ENCODE measurements at places on chromosomes 6 and 20.

GRCh38 chr6:17497535-17498095 is 102.5 kb upstream of the FAM8A1 start:
- DNase-seq, result no peak

GRCh38 chr20:14633507-14633906 is 296.1 kb upstream of the FLRT3 start:
- DNase-seq, result no peak

GRCh38 chr6:13764996-13765395 is 49.4 kb downstream of the MCUR1 start:
- DNase-seq, result no peak

DNA sequence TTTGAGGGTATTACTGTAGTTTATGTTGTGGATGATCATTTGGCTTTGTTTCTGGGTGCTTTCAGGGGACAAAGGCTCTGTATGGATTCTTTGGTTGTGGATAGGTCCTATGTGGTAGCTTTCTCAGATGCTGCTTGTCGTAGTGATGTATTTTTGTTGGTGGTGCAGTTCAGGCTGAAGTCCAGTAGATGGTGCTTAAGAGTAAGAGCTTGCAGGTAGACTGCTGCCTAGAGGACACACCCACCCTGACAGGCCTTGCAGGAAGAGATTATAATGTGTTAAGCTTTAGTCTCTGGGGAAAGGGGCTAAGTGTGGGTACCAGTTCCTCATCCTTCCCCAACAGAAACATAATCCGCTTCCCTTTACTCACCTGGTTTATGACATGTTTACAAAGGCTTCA is 62.6 kb upstream of the ADGRB3 start:
- DNase-seq, result no peak

DNA sequence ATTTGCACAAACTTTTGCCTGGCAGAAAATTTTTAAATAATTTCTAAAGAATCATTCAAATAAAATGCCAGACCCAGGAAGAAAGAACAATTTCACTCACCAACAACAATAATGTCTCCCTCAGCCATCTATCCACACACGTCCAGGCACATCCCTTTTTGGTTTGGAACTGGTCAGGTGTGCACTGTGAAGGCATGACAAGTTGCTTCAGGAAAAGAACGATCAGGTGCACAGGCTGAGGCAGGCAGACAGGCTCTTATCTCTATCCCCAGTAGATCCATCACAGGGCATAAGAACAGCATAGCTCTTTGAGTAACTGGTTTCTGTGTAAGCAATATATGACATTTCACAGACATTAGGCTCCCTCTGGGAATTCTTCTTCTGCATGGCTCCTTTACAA is 18.1 kb upstream of the NXT1 start:
- no peak for DNase-seq

DNA sequence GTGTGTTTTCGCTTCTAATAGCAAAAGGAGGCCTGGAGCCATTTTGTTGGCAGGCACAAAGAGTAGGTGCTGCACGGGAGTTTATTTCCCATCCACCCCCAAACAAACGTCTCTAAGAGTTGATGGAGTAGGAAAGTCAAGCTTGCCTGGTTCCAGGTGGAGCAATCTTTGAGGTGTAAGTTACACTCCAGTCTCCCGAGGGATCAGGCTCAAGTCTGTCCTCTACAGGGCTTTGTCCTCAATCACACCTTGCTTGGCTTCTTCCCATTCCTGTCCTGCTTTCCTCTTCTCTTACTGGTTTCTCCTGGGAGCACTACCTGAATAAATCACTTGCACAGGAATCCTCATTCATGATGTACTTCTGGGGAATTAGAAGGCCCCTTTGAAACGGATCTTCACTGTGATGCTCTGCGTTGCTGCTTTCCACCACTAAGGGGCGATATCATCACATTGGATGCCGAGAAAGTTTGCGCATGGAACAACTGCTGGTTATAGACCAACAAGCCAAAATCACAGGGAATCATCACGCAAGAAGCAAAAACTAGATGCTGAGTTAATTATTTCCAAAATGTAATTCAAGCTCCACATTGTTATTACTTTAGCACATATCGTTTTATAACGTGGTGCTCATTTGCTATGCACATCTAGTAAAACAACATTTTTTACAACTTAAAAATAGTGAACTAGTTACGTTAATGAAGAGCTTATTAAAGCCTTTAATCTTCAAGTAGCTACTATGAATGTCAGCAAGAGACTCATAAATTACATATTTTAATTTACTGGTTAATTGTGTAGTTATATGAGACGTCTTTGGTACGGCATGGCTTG is 156.8 kb downstream of the DNAH8 start:
- no peak for DNase-seq

GRCh38 chr6:129730477-129731165 is 20.6 kb upstream of the ARHGAP18 start:
- DNase-seq, result no peak

GRCh38 chr6:159572439-159573110 is 120.5 kb downstream of the SOD2 start:
- no peak for DNase-seq

DNA sequence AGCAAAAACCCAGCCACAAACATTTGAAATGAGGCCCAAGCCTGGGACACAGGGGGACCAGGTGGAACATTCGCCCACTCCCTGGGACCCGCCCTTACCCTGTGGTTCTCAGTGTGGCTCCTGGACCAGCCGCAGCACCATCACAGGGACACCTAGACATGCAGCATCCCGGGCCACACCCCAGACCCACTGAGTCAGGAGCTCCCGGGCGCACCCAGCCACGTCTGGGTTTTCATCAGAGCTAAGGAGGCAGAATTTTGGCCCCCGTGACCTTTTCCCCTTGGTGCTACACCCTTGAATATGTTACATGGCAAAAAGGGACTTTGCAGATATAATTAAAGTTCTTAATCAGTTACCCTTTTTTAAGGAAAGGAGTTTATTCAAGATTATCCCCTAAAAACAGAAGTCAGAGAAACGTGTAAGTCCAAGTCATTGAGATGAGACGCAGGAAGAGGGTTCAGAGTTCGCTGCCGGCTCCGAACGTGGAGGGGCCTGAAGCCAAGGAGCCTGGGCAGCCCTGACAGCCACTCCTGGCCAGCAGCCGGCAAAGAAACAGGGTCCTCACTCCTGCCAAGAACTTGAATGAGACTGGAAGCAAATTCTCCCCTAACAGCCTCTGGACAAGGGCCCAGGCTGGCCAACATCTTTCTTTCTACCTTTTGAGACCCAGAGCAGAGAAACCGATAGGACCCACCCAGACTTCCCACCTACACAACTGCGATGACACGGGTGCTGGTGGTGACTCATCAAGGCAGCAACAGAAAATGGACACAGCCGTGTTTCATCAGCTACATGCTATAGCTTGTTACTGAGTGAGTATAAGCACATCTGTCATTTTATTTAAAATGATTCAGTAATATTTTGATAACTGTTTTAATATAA is 25.3 kb downstream of the BFSP1 start:
- no peak for DNase-seq
